ENCODE measurements at places on chromosomes 11 and 22. TPM values are rescaled to one million over a fixed set of nuclear protein-coding genes. Genes with fewer than 3 reads are reported as not detected.

RAG1 gene
- total RNA-seq, result 0.10 TPM

PRR14L gene
- 7.3 TPM for total RNA-seq

TTLL8 gene
- not detected for total RNA-seq

OR4C45 gene
- total RNA-seq, result not detected

OR8D4 gene
- not detected for total RNA-seq

MICALL1 gene
- total RNA-seq, result 16.8 TPM

MYO18B gene
- total RNA-seq, result not detected

RTN4RL2 gene
- total RNA-seq, result 106 TPM

MYOD1 gene
- total RNA-seq, result not detected

SLC15A3 gene
- not detected for total RNA-seq

OR8G5 gene
- total RNA-seq, result not detected

Measured in A549 treated with CpdA at 1 μM for 4 hours (cell line).